ENCODE measurements at places on chromosomes 7 and 10.

- DNase-seq = no peak
Observed at GRCh38 chr10:87712913-87713616, 53.4 kb downstream of the PAPSS2 start.

- no peak for DNase-seq
Observed at GRCh38 chr10:24442234-24442633, 233.3 kb downstream of the KIAA1217 start.

GRCh38 chr10:97075961-97076525 is 109.7 kb downstream of the SLIT1 start:
- no peak for DNase-seq

DNA sequence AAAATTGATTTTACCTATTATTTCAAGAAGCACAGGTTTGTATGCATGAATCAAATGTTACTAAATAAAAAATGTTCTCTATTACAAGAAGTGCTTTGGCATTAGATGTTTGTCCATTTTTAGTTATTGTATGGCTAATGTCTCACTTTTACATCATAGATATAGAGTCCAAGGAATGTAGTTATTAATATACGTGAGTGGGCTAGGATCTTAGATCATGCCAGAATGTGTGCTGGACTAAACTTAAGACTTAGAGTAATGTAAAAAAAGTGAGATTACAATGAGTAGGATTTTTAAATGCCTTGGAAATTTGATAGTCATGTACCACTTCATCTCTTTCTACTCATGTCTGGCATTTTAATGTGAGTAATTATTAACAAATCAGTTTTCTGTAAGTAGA is 196.6 kb downstream of the ARL4A start:
- DNase-seq = no peak

GRCh38 chr7:22584179-22584578 is 84.2 kb upstream of the STEAP1B start:
- no peak for DNase-seq

DNA sequence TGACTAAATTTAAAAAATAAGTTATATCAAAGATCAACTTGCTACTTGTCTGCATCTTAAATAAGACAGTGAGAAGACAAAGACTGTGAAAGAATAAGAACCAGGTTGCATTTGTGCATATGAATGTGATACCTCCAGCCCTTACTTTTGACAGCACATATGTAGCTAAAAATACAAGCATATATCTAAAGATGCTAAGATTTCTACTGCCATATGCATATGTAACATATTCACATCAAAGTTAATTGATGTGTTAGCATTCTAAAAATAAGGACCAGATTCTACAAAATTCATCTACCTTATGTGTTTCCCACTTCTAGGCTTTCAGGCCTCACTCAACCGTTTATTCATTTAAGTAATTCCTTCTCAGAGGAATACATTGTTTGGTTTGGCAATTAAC is 1120.3 kb upstream of the LRRTM3 start:
- DNase-seq = no peak

GRCh38 chr7:92464515-92464914 is 13.2 kb downstream of the ERVW-1 start:
- DNase-seq = no peak

- no peak for DNase-seq
Observed at GRCh38 chr10:77711683-77712049, 74.1 kb upstream of the KCNMA1 start.

DNA sequence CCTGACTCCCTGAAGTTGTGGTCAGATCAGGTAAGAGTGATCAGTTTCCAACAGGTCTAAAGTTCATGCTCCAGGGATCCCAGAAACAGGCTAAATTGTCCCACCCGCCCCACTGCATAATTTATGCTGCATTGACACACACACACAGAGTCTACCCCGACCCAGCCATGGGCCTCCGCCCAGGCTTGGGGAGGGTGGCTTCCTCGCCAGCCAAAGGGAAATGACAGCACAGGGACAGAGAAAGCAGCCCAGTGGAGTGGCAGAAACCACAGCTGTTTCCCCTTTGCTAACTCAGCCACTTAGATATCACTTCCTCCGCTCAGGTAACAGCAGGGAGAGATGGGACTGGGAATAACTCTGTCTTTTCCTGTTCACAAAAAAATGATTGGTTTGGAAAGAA is 9.4 kb downstream of the SH3PXD2A start:
- DNase-seq = no peak

DNA sequence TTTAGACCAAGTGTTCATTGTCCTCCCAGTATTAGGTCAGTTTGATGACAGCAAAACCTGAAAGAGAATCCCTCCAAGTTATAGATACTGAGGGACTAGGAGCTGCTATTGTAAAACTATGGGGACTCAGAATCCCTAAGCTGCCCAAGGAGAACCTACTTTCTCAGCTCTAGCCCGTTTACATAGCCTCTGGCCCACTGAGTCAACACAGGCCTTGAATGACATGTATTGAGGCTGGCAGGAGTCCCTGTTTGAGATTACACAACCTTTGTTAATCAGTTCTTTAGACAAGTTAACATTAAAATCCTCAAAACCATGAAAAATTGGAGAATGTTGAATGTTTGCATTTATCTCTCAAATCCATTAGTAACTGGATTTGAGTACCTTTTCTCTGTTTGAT is 1079.0 kb downstream of the KCNMA1 start:
- no peak for DNase-seq

DNA sequence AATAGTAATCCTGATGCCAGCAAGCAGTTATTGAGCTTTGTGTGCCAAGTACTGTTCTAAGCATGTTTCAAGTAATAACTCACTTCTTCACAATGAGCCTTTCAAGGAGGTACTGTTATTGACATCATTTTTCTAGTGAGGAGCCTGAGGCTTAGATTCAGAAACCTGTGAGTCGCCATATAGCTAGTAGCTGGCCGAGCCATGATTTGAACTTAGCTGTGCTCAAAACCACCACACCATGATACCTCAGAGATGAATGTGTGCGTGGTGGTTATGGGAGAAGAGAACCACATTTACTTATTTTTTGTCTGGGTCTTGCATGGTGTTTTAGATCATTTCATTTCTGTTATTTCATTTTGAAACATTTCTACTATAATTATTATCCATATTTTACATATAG is 578.9 kb downstream of the AUTS2 start:
- no peak for DNase-seq

- DNase-seq = no peak
Observed at GRCh38 chr7:83457022-83457892, 191.7 kb downstream of the SEMA3E start.

- no peak for DNase-seq
Observed at GRCh38 chr10:124239134-124239533, 145.7 kb upstream of the CHST15 start.

DNA sequence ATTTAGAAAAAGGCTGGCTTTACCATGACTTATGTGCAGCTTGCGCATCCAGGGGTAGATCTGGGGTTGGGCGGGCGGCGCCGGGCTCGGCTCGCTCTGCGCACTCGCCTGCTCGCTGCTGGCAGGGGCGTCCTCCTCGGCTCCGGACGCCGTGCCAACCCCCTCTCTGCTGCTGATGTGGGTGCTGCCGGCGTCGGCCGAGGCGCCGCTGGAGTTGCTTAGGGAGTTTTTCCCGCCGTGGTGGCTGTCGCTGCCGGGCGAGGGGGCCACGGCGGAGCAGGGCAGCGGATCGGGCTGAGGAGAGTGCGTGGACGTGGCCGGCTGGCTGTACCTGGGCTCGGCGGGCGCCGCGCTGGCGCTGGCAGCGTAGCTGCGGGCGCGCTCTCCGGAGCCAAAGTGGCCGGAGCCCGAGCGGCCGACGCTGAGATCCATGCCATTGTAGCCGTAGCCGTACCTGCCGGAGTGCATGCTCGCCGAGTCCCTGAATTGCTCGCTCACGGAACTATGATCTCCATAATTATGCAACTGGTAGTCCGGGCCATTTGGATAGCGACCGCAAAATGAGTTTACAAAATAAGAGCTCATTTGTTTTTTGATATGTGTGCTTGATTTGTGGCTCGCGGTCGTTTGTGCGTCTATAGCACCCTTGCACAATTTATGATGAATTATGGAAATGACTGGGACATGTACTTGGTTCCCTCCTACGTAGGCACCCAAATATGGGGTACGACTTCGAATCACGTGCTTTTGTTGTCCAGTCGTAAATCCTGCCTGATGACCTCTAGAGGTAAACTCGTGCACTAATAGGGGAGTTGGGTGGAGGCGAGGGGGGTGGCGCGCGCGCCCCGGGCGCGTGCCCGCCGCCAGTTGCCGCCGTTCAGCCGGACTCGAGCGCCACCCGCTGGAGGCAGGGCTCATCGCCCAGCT is at the start of gene HOXA5:
TSS of gene HOXA5 (minus strand) at position 659 of the 927 bp plus-strand sequence. CDS start at position 585, 74 bp downstream.
- no peak for DNase-seq

DNA sequence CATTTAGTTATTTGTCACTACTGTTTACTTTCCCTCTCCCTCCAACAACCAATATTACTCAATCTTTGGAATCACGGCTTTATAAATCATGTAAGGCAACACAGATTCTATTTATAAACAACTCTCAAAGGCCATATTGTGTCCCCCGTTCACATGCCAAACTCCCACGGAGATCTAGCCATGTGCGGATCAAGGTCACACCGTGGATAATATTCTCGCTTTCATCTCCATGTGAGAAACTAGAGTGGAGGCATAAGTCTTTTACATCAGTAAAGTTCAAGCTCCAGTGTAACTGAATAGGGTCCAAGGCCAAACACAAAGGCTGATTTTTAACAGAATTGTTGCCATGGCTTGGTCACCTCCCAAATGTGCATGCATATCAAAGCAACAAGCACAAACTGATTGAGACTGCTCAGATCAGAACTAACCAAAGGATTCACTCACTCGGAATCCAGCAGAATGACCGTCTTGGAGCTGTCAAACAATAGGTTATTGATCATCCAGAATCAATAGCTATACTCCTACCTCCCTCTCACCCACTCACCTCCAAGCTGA is 569.5 kb upstream of the LRRN3 start:
- DNase-seq = no peak

- DNase-seq = no peak
Observed at GRCh38 chr10:78035933-78036583, 2.4 kb downstream of the RPS24 start.

GRCh38 chr7:75630549-75630948 is 108.2 kb downstream of the HIP1 start:
- no peak for DNase-seq

GRCh38 chr7:21099432-21099831 is 312.7 kb upstream of the SP8 start:
- no peak for DNase-seq

DNA sequence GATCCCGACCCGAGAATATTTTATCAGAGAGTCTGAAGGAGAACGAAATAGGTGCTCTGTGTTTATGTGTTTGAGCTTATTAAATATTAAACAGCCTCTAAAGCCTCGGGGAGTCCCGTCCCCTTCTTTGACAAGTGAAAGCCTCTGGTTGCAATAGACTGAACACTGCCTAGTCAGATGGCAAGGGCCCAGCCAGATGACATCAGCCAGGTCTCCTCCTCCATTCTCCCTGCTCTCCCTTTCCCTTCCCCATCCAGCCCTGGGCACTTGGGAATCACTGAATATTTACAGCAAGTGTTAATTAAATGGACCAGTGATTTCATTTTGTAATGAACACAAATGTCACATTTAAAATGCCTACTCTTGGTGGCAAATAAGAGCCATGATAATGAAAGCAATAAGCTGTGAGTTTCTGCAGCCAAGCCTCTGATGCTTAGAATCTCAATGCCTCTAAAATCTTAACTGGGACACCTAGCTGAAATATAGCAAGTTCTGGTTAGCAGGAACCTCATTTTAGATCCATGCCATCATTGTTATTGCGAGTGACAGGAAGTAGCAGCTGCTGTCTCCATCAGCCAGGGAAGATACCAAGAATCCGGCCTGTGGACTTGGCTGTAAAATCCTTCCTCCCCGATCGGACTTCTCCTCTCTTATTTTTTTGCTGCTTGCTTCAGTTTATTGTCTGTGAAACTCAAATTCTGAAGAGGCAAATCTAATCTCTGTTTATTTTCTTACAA is 202.1 kb downstream of the PRPF18 start:
- DNase-seq = no peak

GRCh38 chr10:98664329-98665042 is 217.8 kb upstream of the HPS1 start:
- no peak for DNase-seq

GRCh38 chr10:93915598-93915997 is 21.8 kb downstream of the SLC35G1 start:
- no peak for DNase-seq

DNA sequence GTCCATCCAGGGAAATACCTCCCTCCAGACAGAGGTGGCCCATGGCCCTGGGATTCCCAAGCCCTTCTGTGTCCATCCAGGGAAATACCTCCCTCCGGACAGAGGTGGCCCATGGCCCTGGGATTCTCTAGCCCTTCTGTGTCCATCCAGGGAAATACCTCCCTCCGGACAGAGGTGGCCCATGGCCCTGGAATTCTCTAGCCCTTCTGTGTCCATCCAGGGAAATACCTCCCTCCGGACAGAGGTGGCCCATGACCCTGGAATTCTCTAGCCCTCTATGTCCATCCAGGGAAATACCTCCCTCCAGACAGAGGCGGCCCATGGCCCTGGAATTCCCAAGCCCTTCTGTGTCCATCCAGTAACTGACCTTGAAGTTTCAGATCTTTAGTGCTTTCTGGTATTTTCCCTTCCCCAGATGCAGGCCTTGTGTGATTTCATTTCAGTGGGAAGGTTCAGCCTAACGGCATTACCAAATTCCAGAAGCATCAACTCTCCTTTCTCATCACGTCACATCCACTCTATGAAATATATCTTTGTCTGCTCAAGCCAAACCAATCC is 28.8 kb upstream of the DIP2C start:
- no peak for DNase-seq

DNA sequence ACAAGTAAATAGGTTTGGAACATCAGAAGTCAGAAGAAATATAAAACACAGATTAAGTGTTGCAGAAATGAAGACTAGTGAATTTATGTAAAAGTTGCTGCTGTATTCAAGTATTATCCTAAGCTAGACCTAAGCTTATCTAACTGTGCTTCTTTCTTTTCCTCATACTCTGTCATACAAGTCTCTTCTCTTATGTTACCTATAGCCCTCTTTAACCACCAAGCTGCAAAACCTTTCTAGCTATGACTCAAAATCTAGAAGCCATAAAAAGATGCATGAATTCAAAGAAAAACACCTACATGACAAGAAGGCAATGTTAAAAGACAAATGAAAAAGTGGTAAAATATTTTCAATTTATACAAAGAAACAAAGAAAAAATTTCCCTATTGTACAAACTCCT is 23.0 kb downstream of the DENND11 start:
- no peak for DNase-seq

GRCh38 chr10:117533507-117534281 is 8.9 kb upstream of the EMX2 start:
- no peak for DNase-seq

DNA sequence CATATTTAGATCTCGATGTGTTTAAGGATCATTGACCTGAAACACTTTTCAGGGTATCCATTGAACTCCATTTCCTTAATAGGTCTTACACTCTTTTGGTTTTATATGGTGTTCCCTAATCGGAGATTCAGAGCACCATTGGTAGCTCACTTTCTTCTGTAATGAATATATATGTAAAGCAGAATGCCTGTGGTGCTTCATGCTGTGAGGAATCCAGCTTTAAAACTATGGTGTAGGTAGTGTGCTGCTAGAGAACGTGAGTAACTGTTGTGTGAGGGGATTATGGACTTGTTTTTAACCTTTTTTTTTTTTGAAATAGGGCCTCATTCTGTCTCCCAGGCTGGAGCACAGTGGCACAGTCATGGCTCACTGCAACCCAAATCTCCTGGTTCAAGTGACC is 376.9 kb upstream of the LRGUK start:
- DNase-seq = no peak
